Aorta (tissue), 5 donors: ENCODE measurements at places on chromosomes 7 and 10.

DNA sequence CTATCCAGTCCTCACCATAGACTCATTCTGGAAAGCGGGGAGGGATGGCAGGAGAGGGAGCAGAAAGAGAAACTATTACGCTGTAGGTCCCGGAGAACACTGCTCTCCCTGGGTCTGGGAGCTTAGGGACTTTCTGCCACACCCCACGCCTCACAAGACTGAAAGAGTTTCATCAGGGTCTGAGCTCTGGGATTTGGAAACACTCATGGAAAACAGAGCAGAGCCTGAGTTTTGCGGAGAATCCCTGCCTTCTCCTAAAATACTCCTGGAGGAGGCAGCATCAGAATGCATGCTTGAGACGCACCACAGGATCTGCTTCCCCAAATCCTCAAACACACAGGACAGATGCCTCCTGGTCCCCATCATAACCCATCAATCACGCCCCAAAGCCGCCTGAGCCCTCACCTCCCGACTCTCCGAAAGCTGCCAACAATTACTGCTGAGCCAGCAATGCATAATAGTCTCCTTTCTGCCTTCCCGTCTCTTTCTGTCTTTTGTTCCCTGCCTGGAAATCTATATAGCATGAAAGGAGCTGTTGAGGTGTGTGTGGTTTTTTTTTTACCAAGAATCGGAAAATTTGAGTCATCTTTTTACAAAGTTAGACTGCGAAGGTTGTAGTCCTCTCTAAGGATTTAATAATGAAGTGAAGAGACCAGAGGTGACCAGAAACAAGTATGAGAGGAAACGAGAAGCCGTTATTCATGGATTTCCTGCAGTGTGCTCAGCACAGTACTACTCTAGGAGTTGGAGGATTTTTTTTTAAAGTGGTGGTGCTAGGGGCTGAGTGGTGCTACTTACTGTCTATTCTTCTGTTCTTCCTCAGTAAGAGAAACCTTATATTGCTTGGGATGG lies 37.7 kb downstream of the ASB13 start:
- no peak for DNase-seq

GRCh38 chr7:80923211-80923612 lies 4.4 kb upstream of the SEMA3C start:
- DNase-seq: no peak

DNA sequence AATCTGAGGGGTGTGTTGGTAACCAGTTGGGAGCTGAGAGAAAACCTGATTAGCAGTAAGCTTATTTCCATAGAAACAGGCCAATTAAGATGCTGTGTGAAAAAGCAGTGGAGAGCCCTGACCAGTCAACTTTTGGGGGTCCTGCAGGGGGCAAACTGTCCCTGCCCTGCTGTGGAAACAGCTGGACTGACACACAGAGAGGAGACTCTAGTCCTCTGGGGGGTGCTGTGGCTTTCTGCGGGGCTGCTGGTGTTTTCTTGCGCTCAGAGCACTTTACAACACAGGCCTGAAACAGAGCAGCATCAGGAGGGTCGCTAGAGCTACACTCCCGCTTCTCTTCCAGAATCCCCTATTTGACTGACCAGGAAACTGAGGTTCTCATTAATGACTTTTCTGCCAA lies 546.9 kb upstream of the GALNT17 start:
- no peak for DNase-seq

- peak; percentile 72 for DNase-seq
Measured at GRCh38 chr10:31318382-31318853, 598 bp upstream of the ZEB1 start.

GRCh38 chr10:62306663-62307062 lies 38.0 kb upstream of the RTKN2 start:
- DNase-seq: peak; percentile 45

DNA sequence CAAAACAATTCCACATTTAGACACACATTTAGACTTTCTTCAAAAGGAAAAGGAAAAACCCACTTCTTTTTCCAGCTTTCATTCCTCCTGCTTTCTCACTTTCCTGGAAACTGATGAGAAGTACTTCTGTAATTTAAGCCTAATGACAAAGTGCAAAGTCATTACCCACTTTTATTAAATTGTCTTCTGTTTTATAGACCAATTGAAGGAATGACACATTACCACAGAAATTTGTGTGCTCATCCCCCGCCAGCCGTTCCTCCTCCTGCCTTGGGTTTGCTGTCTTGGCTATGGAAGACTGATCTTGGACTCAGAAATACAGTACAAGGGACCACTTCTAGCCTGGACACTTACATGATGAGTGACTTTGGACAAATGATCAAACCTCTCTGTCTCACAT lies 717.8 kb downstream of the SORCS3 start:
- no peak for DNase-seq

- DNase-seq: no peak
Measured at GRCh38 chr7:88757371-88757770, 2.1 kb upstream of the ZNF804B start.

GRCh38 chr7:46283852-46284251 lies 362.8 kb upstream of the IGFBP3 start:
- no peak for DNase-seq

GRCh38 chr10:68231817-68232251 lies at the start of gene ATOH7:
TSS of gene ATOH7 (minus strand) at chr10:68232113. CDS start at chr10:68231677, 436 bp downstream.
- no peak for DNase-seq
